Activated naive CD4-positive, alpha-beta T cell treated with anti-CD3 and anti-CD28 coated beads, Interleukin-2, amount 10 ng/mL, durations not matched to agents 7 days and 5 days (primary cell): ENCODE measurements at places on chromosomes 12 and 14.

- no peak overlapping the region for H3K27ac ChIP-seq
- peaks cover 3% of the 10 kb centered on the region for H3K27me3 ChIP-seq
- peaks cover 2% of the 10 kb centered on the region for H3K36me3 ChIP-seq
- H3K4me1 ChIP-seq: peaks cover 35% of the 10 kb centered on the region
Observed at GRCh38 chr14:58663494-58664111, 25.8 kb downstream of the DACT1 start.

GRCh38 chr12:25771041-25771440 is 187.4 kb upstream of the RASSF8 start:
- no peaks in the 10 kb centered on the region for H3K4me1 ChIP-seq
- H3K27me3 ChIP-seq: peaks cover 3% of the 10 kb centered on the region
- H3K4me3 ChIP-seq: no peak overlapping the region
- DNase-seq: no peak
- H3K36me3 ChIP-seq: no peaks in the 10 kb centered on the region

DNA sequence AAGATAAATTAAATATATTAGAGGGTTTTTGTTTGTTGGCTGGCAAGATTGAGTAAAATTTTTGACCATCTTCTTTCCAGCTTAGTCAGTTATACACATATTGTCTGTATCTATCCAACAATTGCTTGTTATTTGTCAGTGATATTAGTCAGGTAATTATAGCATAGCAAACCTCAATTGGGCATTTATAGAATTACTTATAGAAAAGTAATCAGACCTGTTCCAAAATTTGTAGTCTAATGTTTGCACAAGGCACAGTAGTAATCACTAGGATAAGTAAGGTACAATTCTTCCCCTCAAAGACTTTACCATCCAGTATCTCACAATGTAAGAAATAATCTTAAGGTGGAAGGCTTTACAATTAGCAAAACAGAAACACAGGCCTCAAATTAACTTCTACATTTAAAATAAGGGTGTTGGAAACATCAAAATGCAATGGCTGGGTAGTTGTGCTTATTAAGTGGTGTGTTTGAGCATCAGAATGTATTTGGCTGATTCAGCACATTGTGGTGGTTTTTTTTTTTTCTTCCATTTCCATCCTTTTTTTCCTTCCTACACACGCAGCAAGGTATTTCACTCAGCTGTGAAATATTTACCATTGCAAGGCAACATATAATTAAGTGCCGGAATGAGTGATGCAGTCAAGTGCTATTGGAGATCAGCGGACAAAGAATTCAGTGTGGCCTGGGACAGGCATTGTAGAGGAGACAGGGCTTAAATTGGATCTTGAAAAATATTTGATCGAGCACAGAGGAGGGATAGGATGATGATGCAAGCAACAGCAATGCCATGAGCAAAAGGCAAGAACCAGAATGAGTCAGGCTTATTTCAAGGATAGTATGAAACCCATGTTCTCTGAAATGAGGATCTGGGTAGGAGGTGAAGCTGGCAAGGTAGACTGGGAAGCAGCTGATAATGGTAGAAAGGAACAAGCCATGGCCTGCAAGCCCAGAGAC is 178.2 kb downstream of the AKAP6 start:
- H3K27me3 ChIP-seq: no peaks in the 10 kb centered on the region
- no peak overlapping the region for H3K27ac ChIP-seq
- H3K4me1 ChIP-seq: no peaks in the 10 kb centered on the region
- no peak for DNase-seq
- H3K4me3 ChIP-seq: no peak overlapping the region
- H3K36me3 ChIP-seq: no peaks in the 10 kb centered on the region

DNA sequence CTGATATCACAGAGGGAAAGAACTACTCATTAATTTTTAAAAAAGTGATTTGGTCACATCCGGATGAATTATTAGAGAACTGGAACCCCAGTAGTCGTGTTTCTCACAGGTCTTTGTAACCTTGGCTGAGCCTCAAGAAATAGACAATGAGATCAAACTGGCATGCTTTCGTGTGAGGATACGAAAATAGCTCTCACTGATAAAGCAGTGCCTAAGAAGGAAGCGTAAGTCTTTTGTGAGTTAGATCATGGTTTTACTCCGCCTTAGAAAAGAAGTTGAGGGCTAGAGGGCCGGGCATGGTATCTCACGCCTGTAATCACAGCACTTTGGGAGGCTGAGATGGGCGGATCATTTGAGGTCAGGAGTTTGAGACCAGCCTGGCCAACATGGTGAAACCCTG is 33.8 kb upstream of the GALNT16 start:
- no peak overlapping the region for H3K4me3 ChIP-seq
- H3K36me3 ChIP-seq: peaks cover 2% of the 10 kb centered on the region
- DNase-seq: no peak
- no peak overlapping the region for H3K27ac ChIP-seq
- H3K4me1 ChIP-seq: no peaks in the 10 kb centered on the region

GRCh38 chr12:50055831-50056638 is 1.4 kb upstream of the ASIC1 start:
- no peak overlapping the region for H3K27ac ChIP-seq
- H3K36me3 ChIP-seq: no peaks in the 10 kb centered on the region
- peak overlapping the region; percentile 14 for H3K4me3 ChIP-seq
- DNase-seq: peak; percentile 72

GRCh38 chr12:12561371-12562015 is 1.2 kb downstream of the DUSP16 start:
- DNase-seq: peak; percentile 64
- H3K4me3 ChIP-seq: peak overlapping the region; percentile 77
- H3K27ac ChIP-seq: peak overlapping the region; percentile 96
- peaks cover 3% of the 10 kb centered on the region for H3K27me3 ChIP-seq
- H3K36me3 ChIP-seq: peaks cover 22% of the 10 kb centered on the region

GRCh38 chr14:32319368-32320049 is 9.6 kb upstream of the AKAP6 start:
- peaks cover 3% of the 10 kb centered on the region for H3K27me3 ChIP-seq
- no peak for DNase-seq
- H3K27ac ChIP-seq: no peak overlapping the region
- no peaks in the 10 kb centered on the region for H3K36me3 ChIP-seq
- no peak overlapping the region for H3K4me3 ChIP-seq

GRCh38 chr12:14422516-14423230 is 57.2 kb downstream of the ATF7IP start:
- no peak overlapping the region for H3K27ac ChIP-seq
- H3K4me1 ChIP-seq: peaks cover 37% of the 10 kb centered on the region
- no peaks in the 10 kb centered on the region for H3K27me3 ChIP-seq
- H3K36me3 ChIP-seq: peaks cover 67% of the 10 kb centered on the region
- no peak overlapping the region for H3K4me3 ChIP-seq
- DNase-seq: no peak

GRCh38 chr12:88520436-88520820 is 59.8 kb downstream of the KITLG start:
- H3K4me3 ChIP-seq: no peak overlapping the region
- no peaks in the 10 kb centered on the region for H3K36me3 ChIP-seq
- DNase-seq: no peak

DNA sequence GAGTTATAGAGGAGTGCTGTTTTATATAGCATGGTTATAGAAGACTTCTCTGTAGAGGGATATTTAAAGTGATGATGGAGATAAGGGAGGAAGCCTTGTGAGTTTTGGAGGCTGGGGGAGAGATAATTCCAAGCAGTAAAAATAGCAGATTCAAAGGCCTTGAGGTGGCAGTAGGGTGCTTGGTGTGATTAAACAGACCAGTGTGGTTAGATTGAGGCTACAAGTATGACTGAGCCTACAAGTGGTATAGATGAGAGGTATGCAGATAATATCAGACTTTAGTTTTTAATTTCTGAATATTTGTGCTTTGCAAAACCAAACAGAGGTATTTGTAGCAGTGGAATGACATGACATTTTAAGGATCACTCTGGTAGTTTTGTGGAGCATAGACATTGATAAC is 20.3 kb downstream of the FANCM start:
- peaks cover 10% of the 10 kb centered on the region for H3K36me3 ChIP-seq
- H3K4me3 ChIP-seq: no peak overlapping the region
- no peak overlapping the region for H3K27ac ChIP-seq
- H3K27me3 ChIP-seq: no peaks in the 10 kb centered on the region

GRCh38 chr12:13940335-13940865 is 41.0 kb downstream of the GRIN2B start:
- no peak for DNase-seq
- H3K27ac ChIP-seq: no peak overlapping the region
- peaks cover 3% of the 10 kb centered on the region for H3K27me3 ChIP-seq
- no peaks in the 10 kb centered on the region for H3K36me3 ChIP-seq
- no peak overlapping the region for H3K4me3 ChIP-seq

DNA sequence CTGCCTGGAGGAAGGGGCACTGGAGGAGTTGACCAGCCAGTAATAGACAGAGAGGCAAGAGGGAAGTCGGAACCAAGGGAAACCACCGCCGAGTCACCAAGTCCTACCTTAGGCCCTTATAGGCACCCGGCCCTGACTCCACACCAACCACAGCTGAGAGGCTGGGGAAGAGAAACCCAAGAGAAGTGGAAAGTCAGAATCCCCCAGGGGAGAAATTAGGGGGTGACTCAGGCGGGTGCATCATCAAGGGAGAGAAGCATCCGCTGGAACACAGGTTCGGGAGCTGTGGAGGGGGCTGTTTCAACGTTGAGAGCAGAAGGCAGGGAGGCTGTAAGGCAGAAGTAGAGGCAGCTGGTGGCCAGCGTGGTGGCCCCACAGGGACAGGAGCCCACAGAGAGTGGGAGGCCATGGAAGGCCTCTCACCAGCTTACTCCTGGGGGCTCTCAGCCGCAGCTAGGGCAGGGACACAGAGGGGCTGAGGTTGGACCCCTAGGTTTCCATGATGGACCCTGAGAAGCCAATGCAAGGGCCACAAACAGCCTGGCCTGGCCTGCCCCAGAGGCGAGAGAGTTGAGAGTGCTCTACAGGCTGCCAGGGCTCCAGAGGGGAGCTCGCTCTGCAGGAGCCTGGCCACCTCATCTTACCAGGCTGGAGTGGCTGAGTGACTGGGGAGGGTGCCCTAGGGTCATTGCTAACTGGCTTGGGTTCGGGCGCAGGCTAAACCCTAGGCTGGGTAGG is 1.4 kb upstream of the TRMT61A start:
- H3K27me3 ChIP-seq: peaks cover 54% of the 10 kb centered on the region
- peak overlapping the region; percentile 88 for H3K4me3 ChIP-seq
- DNase-seq: no peak
- peaks cover 4% of the 10 kb centered on the region for H3K36me3 ChIP-seq

DNA sequence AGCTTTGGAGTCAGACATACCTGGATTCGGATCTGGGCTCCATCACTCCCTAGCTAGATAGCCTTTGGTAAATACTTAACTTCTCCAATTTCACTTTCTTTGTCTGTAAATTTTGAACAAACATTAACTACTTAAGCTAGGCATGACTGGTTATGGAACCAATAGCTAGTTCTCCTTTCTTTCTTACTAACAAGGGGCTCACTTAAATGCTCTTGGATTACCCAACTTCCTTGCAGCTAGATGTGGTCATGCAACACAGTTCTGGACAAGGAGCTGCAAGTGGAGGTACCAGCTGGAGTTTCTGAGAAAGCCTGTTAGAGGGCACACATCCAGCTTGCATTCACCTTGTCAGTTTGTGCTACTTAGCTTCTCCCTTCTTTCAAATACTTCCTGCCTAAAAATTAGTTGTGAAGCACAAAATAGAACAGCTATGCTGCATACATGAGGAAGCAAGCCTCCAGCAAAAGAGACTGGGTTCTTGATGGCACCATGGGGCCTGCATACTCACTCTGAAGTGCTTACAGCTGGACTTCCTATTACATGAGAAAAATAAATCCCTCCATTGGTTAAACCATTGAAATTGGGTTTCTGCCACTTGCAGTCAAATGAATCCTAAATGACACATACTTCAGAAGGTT is 210.1 kb upstream of the EEA1 start:
- no peak overlapping the region for H3K27ac ChIP-seq
- H3K36me3 ChIP-seq: no peaks in the 10 kb centered on the region
- peaks cover 21% of the 10 kb centered on the region for H3K4me1 ChIP-seq
- no peak for DNase-seq
- no peak overlapping the region for H3K4me3 ChIP-seq
- no peaks in the 10 kb centered on the region for H3K27me3 ChIP-seq

DNA sequence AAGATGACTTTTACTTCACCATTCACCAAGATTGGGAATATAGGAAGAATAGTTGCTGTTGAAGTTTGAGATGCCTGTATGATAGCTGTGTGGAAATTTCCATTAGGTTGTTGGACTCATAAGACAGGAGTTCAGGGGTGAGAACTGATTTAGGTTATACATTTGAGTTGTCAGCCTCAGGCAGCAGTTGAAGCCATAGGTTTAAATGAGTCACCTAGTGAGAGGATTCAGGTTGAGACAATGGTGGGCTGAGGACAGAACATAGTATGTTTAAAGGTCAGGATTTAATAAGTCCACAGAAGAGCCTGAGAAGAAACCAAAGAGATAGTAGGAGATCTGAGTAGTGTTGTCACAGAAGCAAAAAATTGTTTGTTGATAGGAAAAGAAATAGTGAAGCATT is 63.6 kb upstream of the MON2 start:
- H3K4me1 ChIP-seq: peaks cover 2% of the 10 kb centered on the region
- H3K4me3 ChIP-seq: no peak overlapping the region
- no peak for DNase-seq
- H3K27me3 ChIP-seq: no peaks in the 10 kb centered on the region

DNA sequence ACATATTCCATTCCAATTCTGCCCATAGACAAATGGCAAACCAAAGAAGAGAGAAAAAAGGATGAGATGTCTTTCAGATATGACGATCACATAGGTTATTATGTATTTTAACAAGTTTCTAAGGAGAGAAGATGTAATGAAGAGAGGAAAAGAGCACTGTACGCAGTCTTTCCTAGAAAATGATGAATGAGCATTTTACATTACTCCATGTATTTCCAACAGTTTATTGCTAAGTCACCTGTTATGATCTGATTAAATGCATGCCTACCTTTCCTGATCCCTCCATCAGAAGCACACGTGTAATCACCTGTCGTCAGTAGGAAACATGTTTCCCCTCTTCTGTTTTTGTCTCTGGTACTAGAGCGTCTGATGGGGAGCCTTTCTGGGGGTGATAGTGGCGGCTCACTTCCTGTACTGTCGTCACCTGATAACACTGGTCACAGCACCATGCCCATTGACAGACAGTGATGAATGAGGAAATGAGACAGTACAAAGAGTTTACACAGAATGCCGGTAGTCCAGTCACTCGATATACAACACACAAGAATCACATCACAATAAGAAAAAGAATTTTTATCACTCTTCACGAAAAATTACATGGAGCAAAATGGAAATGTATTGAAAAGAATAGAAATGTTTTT is 161.6 kb downstream of the KCNC2 start:
- no peaks in the 10 kb centered on the region for H3K4me1 ChIP-seq
- no peaks in the 10 kb centered on the region for H3K27me3 ChIP-seq
- no peak for DNase-seq
- H3K27ac ChIP-seq: no peak overlapping the region

- H3K27ac ChIP-seq: no peak overlapping the region
- peaks cover 6% of the 10 kb centered on the region for H3K27me3 ChIP-seq
- no peak overlapping the region for H3K4me3 ChIP-seq
Observed at GRCh38 chr12:65937161-65937641, 112.9 kb downstream of the HMGA2 start.

DNA sequence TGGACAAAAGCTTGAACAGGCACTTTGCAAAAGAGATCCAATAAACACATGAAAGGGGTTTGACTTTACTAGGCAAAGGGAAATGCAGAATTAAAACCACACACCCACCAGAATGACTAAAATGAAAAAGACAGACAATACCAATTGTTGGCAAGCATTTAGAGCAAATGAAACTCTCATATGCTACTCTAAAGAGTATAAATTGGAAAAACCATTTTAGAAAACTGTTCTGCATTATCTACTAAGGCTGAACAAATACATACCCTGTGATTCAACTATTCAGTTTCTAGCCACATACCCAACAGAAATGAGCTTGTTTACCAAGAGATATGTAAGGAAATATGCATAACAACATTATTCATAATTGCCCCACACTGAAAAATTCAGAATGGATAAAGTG is 8.5 kb upstream of the IL22 start:
- H3K27ac ChIP-seq: no peak overlapping the region
- peaks cover 17% of the 10 kb centered on the region for H3K4me1 ChIP-seq
- peaks cover 13% of the 10 kb centered on the region for H3K27me3 ChIP-seq
- no peaks in the 10 kb centered on the region for H3K36me3 ChIP-seq
